AG04450 (cell line): ENCODE measurements at places on chromosomes 7 and 10.

DNA sequence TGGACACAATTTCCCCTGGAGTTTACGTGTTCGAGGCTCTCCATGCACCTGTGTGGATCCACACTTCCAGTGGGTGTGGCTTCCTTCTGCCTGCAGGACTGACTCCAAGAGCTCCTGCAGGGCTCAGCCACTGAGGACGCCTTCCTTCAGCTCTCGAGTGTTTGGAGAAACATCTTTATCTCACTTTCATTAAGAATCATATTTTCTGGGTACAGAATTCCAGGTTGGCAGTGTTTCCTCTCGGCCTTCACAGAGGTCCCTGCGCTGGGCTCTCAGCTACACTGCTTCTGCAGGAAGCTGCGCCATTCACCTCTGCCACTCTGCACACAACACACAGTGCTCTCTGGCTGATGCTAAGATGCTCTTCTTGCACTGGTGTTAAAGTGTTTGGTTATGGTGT, 69.9 kb upstream of the NKX6-2 start:
- no peak for DNase-seq

DNA sequence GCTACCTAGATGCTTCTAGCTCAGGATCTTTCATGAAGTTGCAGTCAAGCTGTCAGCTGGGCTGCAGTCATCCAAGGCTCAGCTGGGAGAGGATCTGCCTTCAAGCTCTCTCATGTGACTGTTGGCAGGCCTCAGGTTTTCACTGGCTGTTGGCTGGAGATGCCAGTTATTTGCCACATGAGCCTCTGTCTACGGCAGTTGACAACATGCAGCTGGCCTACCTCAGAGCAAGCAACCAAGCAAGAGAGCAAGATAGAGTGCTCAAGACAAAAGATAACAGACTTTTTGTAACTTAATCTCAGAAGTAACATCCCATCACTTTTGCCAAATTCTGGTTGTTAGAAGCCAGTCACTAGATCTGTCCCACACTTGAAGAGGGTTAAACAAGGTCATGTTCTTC, 125.8 kb downstream of the TPST1 start:
- peak; percentile 38 for DNase-seq

DNA sequence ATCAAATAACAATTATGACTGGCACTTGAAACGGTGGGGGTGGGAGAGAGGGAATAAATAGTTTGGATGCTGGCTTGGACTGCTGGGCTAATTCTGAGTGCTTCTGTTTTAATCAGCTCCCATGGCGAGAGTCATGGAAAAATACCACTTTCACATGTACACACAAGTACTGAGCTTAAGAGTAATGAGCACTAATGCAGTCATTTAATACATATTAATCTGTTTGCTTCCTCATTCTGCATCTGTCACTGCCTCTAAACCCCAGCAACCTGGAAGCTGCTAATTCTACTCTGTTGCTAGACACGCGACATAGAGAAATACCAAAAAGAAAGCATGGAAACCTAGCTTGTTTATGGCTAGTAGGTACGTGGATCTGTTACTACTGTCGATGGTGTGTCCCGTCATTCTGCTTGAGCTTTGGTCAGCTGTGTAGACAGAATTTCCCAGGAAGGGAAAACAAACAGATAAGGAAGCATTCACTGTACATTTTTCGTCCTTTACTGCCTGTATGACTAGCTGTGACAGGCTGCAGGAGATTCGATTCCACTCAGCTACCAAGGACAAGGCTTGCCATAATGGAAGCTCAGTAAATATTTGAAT, 238.8 kb downstream of the BAMBI start:
- DNase-seq: no peak

DNA sequence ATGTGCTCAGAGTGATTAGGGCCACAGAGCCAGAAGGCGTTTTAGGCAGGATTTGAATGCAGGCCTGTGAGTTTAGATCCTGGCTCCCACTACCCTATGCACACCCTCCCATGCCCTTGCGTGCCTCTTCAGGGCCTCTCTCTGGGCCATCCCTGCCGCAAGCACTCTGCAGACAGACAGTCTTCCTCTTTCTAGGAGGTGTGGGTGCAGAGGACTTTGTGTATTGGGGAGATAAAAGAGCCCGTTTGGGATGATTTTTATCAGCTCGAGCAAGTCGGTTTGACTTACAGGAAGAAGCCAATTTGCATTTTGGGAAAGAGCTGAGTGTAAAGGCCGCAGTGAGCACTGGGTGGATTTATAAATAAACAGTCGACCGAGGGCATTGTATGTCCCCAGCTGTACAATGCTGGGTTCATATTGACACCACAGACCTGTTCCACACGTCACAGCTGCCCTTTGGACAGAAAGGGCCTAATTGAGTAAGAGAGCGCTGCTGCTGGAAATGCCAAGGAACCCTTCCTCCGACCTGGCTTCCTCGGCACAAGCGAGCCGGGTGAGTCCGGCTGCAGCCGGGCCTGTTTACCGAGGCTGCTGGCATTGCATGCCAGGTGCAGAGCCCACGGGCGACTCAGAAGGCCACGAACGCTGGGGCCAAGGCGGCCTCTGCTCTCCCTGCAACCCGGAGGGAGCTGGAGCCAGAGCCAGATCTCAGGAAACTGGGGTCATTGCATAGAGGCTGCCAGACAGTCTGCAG, 25.1 kb downstream of the ZMIZ1 start:
- DNase-seq: no peak

DNA sequence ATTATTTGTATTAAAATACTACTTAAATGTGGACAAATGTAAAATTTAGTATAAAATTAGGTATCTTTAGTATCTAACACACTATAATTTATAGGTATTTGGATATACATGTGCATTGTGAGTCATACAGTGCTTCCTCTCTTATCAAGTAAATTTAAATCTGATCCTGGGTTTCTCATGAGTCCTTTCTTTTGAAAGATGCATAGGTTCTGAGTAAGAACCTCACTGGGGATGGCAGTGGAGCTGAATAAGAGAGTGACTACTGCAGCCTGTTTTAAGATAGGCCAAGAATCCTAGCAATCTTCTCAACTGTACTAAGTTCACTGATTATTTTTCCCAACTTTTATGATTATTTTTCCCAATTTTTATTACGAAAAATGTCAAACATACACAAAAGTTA, 16.2 kb downstream of the CEP55 start:
- DNase-seq: peak; percentile 38

GRCh38 chr10:95909561-95909960, 1.8 kb downstream of the CC2D2B start:
- no peak for DNase-seq

DNA sequence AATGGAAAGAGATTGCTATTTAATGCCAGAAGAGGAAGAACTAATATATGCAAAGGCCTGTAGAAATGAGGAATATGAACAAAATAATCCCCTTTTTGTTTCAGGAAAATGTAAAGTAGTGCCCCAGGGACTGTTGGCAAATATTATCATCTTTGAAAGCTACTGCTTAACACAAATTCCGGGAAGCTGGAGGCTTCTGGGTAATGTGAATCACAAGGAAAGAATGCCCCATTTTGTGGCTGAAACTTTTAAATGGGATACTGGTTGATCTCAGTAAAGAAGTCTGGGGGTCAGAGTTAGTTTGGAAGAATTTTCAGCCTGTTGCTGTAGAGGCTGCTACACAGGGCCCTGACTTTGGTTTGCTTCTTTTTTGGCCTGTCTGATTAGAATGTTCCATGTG, 141.0 kb downstream of the PTEN start:
- no peak for DNase-seq

GRCh38 chr7:111101856-111102646, 11.1 kb downstream of the LRRN3 start:
- no peak for DNase-seq

DNA sequence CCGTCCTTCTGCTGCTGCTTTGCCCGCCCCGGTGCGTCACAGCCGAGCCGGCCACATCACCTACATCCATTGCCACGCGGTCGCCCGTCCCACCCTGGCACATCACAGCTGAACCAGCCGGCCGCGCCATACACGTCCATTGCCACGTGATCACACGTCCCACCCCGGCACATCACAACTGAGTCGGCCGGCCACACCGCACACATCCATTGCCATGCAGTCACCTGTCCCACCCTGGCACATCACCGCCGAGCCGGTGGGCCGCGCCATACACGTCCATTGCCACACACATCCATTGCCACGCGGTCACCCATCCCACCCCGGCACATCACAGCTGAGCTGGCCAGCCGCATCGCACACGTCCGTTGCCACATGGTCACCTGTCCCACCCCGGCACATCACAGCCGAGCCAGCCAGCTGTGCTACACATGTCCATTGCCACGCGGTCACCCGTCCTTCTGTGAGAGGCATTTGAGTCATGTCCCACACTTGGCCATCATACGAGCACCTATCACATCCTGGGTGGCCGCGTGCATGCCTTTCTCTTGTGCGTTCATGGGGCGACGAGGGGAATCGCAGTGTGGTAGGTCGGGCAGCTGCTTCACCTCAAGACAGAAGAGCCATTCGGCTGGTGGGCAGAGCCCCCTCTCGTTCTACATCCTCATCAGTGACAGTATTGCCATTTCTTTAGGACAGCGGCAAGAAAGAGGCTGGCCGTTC, 58.6 kb downstream of the JAKMIP3 start:
- DNase-seq: no peak

DNA sequence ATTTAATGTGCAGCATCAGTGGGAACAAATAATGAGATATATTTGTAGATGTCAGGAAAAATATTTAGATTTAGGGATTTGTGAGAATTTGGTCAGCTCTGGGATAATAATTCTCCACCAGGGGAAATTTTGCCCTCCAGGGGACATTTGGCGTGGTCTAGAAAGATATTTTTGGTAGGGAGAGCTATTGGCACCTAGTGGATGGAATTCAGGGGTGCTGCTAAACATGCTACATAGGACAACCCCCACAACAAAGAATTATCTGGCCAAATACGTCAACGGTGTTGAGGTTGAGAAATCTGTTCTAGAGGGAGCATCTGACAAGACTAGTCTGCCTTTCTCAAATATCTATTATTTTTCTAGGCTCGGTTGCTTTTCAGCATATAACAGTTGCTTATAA, 2.1 kb downstream of the ADK start:
- no peak for DNase-seq

GRCh38 chr7:151905353-151905752, 28.4 kb upstream of the PRKAG2 start:
- DNase-seq: no peak

DNA sequence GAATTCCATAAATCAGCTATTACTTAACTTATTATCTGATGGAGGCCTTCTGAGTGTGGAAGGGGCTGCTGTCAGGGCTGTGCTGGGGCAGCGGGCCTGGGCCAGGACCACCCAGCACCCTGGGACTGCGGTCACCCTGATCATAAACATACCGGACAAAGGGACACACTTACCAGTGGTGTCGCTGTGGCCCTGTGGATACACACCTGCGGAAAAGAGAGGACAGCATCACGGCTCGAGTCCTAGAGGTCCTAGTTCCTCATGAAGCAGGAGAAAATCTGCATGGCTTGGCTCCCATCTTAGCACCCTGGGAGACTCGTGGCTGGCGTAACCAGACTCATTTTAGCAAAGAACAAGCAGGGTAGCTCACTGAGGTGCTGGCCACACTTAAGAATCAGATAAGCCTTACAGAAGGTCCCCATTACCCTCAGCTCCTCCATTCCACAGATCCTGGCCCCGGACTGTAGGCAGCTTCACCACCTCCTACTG, 17.7 kb downstream of the IL15RA start:
- DNase-seq: no peak
